ENCODE measurements at places on chromosomes 7 and 10.
A peak's percentile ranks its signal among the peaks of the same experiment; 100 is the strongest.

DNA sequence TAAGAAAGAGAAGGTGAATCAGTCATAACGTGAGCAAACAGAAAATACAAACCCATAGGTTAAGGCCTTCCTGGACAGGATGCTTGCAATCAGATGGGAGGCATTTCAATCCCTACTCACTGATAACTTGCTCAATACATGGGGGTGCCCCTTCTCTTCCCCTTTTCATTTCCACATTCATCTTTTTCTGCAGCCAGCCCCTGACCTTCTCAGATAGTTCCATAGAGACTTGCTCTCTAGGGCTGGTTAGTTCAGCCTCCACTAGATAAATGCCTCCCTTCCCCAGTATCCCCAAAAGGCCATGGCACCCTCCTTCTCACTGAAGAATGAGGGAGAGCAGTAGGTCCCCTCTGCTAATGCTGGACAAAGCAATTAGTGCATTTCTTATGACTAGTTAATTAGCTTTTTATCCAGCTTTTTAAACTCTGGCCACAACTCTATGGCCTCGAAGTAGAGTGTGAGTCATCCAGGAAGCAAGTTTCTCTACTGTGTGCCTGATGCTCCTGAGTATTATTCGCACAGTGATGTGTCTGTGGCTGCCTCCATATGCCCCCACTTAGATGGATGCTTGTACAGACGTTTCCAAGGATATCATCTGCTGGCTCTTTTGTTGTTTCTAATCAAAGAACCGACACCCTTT, 12.7 kb downstream of the CHN2 start:
- no peak for DNase-seq

DNA sequence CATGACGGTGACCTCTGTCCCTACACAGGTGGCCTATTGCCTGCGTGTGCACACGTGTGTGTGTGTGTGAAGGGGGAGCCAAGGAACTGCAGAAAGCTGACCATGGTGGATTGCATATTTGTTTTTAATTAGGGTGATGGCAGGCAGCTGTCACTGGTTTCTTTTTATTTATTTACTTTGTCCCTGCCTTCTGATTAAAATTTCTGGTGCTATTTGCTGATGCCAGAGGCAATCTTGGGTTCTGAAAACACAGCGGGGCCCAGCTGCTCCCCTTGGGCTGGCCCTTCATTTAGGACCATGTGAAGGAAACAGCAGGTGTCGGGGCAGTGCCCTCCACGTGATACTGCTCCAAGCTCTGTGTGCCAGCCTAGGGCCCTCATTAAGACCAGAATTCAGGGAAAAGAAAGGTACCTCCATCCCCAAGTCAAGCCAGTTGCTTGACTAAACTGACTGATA, 71.3 kb upstream of the PODXL start:
- DNase-seq, result no peak

DNA sequence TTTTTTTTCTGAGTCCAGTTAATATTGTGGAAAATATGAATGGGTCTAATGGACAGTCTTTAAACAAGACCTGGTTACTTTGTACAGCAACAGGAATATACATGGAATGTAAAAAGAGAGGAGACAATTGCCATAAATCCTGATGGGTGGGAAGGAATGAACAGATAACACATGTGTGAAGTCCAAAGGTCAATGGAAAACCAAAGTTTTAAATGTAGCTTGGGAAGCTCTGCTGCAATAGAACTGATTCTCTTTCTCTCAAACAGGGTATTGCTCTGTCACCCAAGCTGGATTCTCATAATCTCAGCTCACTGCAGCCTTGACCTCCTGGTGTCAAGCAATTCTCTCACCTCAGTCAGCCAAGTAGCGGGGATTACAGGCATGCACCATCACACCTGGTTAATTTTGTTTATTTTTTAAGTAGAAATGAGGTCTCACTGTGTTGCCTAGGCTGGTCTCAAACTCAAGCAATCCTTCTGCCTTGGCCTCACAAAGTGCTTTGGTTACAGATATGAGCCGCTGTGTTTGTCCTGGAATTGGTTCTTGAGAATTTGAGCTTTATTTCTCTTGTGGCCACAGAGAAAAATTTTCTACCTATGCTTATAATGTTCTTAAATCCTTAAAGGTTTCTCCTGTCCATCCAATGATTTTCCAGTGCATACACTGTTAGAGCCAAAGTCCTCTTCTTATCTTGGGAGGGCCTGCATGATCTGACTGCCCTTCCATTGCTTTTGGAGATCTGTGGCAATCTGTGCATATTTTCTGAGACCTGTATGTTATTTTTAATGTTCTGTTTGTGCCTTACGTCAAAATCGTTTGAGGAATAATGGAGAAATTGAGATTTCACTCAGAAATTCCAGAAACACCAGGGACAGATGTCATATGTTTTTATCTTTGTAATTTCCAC, 30.7 kb upstream of the ZNF92 start:
- no peak for DNase-seq

GRCh38 chr7:45203459-45203858, 45.9 kb downstream of the RAMP3 start:
- DNase-seq, result no peak

GRCh38 chr7:107327986-107328569, 141.8 kb upstream of the GPR22 start:
- DNase-seq, result no peak

DNA sequence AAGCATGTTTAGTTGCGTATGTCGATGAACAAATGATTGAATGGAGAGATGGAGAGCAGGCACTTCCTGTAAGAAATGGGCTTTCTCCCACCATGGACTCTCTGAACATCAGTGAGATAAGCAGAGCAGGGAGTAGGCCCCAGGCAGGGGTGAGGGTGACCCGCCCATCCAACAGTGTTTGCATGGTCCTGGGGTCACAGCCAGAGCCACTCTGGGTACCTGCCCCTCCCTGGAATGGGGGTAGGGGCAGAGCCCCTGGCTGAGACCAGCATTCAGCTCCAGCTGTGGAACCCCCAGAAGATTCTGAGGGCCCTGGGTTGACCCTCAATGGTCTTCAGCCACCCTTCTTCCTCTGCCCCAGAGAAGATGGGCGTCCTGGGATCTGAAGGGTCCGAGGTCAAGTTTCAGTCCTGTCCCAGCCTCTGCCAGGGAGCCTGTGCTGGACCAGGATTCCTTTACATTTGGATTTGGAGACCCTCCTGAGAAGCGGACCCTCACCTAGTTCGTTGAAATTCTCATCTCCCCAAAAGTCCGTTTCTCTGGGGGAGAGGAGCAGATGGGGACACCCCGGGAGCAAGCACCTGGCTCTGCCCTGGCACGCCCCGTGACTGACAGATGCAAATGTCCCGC, 2.4 kb upstream of the FGF8 start:
- DNase-seq, result peak; percentile 65

DNA sequence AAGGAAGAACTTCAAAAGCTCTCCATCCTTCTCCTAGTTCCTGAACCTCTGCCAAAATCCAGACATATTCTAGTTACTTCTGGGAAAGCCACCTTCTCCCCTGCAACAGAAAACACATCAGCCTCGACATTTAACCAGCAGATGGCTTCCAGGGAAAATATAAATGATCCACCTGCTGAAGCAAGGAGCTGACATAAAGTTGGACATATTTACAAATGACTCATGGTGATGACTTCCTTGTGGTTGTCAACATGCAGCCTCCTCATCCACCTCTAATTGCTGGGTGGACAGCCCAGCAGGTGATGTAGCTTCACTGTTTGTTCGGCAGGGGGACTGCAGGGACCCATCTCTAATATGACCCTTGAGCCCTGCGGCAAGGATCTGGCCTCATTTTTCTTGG, 266.0 kb downstream of the C7orf25 start:
- DNase-seq, result no peak

DNA sequence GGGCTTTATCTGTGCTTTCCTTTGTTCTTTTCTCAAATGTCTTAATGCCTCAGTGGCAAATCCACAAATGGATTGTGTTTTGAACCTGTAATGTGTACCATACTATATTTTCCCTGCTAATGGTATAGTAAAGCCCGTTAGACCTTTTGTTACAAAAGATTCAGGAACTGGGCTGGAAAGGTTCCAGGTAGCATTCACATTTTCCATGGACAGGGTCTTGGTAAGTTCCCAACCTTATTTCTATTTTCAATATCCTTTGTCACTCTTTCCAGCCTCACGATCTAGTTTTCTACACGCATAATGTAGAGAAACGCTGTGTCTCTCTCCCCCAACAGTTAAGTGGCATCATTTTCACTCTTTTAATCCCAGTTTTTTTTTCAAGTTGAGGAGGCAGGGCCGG, 153.0 kb downstream of the PLCE1 start:
- no peak for DNase-seq

DNA sequence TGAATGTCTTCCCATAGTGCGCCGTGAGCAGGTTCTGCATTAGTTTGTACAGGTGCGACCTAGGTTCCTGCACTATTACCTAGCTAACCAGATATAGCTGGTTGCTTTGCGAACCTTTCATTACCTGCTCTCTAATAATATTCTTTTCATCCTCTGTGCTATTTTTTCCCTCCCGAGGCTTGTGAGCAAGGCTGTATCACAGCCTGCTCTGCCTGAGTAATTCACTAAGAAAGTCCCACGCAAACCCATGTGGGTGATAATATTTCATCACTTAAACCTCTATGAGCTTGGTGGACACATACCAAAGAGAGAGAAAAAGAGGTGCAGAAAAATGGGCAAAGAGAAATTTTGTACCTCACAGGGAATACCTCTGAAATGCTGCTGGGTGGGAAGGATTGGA, 8.4 kb downstream of the INHBA start:
- no peak for DNase-seq

GRCh38 chr7:102390697-102391484, 5.3 kb upstream of the PRKRIP1 start:
- peak; percentile 94 for DNase-seq

- no peak for DNase-seq
Observed at GRCh38 chr7:122746948-122747347, 44.2 kb upstream of the RNF148 start.

DNA sequence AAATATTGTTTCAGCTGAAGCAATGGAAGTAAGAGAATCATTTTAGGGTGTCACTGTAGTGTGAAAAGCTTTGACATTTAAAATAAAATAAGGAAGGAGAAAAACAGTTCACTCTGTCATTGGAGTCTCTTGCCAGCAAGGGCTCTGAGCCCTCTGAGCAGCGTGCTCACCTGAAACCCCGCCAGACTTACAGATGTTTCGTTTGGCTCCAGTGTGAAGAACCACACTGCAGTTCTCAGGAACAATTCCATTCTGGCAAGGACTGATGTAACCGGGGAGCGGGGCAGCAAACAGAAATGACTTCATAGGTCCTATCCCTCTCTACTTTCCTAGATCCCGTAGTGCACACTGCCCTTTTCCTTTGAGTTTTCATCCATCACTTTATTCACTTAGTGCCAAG, 164.3 kb downstream of the CELF2 start:
- no peak for DNase-seq

DNA sequence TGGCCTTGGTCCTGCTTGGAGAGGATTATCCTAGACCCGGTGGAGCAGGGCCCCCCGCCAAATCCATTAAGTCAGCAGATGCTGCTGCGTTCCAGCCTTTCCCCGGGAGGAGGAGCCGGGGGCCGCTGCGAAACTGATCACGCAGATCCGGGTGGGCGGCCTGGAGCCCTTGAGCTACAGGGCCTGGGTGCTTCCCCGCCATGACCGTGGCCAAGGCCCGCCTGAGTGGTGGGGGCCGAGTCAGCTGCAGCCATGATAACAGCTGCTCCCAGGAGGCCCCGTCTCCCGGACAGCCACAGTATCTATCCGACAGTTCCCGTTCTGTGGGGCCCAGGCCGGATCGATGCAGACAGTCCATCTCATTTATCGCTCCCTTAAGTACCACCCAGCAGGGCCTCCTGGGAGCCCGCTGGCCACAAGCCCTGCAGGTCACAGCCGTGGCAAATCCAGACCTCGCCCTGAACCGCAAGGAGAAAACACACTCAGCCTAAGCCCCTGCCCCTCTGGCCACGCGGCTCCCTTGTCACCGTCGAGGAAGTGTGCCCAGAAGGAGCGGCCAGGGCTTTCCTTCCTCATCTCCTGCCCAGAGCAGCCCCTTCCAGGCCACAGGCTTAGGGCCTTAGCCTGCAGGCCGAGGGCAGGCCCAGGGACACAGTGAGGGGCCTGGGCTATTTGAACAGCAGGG, 34.4 kb upstream of the SLC29A4 start:
- DNase-seq, result no peak

DNA sequence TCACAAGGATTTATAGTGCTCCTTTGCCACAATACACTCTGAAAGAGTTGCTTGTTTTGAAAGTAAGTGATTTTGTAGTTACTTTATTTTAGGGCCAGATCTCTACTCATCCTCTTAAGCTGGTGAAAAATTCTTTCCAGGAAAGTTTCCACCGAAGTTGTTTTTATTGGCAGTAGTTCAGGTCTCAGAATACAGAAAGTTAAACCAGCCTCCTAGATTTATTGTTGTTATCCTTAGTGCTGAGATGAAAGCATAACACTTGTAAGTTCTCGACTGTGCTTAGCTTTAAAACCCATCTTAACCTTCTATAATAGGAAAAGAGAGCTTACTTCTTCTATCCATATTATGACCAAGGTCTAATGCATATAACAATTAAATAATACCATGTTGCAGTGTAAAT, 5.5 kb downstream of the AP3M1 start:
- no peak for DNase-seq

DNA sequence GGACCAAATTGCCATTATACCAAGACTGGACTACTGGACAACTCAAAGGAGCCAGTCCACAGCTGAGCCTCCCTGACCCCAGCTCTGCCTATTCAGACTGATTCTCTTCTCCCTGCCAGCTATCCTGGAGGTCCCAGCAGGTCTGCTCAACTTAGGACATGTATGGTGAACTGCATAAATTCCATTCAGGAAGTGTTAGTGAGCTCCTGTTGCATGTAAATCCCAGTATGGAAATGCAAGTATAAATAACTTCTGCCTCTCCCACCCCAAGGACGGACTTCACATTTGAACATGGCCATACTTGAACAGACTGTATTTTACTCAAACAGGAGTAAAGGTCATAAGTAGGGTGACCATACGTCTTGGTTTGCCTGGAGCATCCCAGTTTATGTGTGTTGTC, 128.4 kb downstream of the CHCHD3 start:
- no peak for DNase-seq

DNA sequence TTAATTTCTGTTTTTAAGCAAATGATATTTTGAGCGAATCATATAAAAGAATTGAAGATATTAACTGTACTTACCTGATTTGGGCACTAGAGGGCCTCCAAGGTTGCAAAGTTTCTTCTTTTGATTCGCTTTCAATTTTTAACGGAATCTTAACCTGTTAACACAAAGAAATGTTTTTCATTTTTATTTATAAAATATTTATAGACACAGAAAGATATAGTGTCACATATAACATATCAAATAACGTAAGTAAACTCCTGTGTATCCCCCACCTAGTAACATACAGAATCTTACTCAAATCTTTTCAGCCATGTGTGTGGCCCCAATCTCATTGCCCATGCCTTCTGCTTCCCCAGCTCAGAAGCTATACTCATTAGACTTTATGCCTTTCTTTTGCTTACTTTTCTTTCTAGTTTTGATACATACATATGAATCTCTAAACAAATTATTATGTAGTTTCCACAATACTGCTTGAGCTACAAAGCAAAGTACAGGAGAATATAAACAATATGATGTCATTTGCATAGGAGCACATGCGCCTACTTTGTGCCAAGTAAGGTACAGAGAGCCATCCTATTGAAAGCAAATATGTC, 49.5 kb upstream of the ZPBP start:
- no peak for DNase-seq
